Left lung (tissue), 14 donors: ENCODE measurements at places on chromosomes 1 and 21. TPM values are rescaled to one million over a fixed set of nuclear protein-coding genes. Genes with fewer than 3 reads are reported as not detected.

The NOC2L gene
- polyA plus RNA-seq = 53.4 TPM

The HENMT1 gene
- polyA plus RNA-seq = 13.5 TPM

The SPRR5 gene
- polyA plus RNA-seq = not detected

DNA sequence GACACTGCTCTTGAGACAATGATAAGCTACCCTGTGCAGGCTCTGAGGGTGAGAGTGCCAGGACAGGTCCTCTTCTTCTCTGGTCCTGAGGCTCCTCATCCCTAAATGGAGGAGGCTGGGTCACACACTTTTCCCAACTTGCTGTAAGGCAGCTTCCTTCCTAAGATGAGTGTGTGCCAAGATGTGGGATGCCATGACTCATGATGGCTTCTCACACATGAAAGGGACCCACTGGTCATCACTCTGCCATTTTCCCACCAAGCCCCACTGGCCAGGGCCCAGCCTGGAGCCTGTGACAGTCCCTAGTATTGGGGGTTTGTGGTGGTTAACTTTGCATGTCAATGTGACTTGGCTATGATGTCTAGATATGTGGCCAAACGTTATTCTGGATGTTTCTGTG is 54.4 kb downstream of the CNIH3 start:
- H3K36me3 ChIP-seq = no peaks in the 10 kb centered on the region
- H3K27ac ChIP-seq = no peak overlapping the region
- no peak for DNase-seq

- no peak for DNase-seq
- no peaks in the 10 kb centered on the region for H3K36me3 ChIP-seq
- no peak overlapping the region for H3K27ac ChIP-seq
Measured at GRCh38 chr1:209409780-209410179, 173.7 kb upstream of the CAMK1G start.

The UMODL1 gene
- 0.48 TPM for polyA plus RNA-seq

The LHX8 gene
- polyA plus RNA-seq = not detected

GRCh38 chr21:45592208-45592619 is 50.0 kb upstream of the SLC19A1 start:
- H3K4me1 ChIP-seq = peaks cover 27% of the 10 kb centered on the region
- H3K36me3 ChIP-seq = no peaks in the 10 kb centered on the region
- H3K4me3 ChIP-seq = no peak overlapping the region
- DNase-seq = no peak

The GOLT1A gene
- polyA plus RNA-seq = 4.4 TPM

DNA sequence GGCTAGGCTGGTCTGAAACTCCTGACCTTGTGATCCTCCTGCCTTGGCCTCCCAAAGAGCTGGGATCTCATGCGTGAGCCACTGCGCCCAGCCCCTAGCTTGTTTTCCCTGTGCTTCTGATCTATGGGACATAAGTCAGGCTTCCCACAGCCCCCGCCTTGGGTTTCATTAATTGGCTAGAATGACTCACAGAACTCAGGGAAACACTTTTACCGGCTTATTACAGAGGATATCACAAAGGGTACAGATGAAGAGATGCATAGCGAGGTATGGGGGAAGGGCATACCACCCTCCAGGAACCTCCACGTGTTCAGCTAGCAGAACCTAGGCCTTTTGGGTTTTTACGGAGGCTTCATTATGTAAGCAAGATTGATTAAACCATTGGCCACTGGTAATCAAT is 1.5 kb upstream of the MAP1LC3C start:
- DNase-seq = no peak
- no peaks in the 10 kb centered on the region for H3K36me3 ChIP-seq
- no peaks in the 10 kb centered on the region for H3K27me3 ChIP-seq
- H3K4me1 ChIP-seq = peaks cover 8% of the 10 kb centered on the region
